ENCODE measurements at places on chromosomes 1 and 21.

- no peak for DNase-seq
Observed at GRCh38 chr1:19028546-19029129, 72.2 kb upstream of the IFFO2 start.

DNA sequence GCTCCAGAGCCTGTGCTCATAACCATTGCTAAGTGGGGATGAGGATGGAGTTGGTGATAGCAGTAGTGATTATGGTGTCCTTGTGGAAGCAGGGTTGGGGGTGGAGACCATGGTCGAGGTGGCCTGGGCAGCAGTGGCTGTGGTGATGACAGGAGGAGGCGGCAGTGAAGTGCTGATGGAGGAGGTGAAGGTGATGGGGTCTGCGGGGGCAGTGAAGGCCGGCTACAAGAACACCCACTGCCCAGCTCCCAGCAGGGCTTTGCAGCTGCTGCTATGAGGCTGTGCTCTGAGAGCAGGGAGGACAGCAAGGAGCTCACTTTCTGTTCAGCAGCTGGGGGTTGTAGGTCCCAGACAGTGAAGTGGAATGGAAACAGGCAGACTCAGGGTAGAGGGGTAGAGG lies 15.6 kb upstream of the DMBX1 start:
- DNase-seq = no peak

DNA sequence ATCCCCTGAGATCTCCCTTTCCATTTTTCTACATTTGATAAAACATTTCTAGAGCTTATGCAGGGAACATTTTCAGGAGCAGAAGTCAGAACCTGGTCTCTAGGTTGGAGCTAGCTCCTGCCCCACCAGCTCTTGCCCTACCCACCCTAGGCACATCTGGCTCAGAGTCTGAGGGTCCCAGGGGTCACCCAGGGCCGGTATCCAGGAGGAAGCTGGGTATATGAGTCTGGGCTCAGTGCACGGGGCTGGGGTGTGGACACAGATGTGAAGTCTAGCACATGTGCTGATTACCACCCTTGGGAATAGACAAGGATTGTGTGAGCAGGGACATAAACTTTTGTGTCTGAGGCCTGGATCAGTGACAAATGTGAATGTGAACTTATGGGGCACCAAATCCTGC lies 95.4 kb downstream of the MATN1 start:
- DNase-seq = no peak

GRCh38 chr1:16474166-16474800 lies 33.8 kb downstream of the NECAP2 start:
- no peak for DNase-seq

DNA sequence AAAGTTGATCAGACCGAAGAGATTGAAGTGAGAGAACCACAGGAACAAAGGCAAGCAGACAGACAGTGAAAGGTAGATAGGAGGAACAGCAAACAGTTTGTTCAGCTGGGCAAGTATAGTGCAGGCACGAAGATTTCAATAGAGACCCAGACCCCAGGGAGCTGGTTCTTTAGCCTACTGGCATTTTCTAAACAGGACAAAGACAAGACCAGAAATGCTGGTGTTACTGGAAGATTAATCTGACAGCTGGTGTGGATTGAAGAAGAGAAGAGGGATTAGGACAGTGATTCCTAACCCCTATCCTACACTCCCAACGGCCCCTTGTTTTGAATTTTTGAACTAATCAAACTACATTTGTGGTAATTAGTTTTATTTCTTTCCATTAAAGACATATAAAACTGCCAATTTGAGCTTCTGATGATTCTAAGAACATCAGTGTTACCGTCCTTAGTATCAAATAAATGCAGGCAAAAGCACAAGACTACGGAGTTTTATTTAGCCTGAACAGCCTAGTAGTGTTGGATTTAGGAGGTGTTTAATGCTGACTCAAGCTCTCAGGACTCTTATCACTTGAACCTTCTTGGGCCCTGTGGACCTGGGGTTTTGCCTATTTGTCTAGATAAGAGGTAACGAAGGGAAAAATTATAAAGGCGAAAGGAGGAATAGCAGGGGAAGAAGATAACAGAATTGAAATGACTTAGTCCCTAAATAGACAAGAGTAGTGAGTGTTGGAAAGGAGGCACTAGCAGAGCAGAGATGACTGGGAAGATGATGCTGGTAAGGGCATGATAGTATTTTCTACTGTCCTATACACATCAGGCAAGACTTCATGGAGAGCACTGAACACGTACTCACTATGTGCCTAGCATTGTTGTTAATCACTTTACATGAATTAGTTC lies 2.0 kb downstream of the NPL start:
- DNase-seq = no peak

- DNase-seq = no peak
Observed at GRCh38 chr1:165080253-165080896, 276.1 kb downstream of the LMX1A start.

All from coronary artery (tissue), 2 donors.